ENCODE measurements at places on chromosomes 2 and 18. TPM values are rescaled to one million over a fixed set of nuclear protein-coding genes. Genes with fewer than 3 reads are reported as not detected.

GRCh38 chr2:39573276-39573675 lies 92.4 kb upstream of the TMEM178A start:
- no peak overlapping the region for H3K4me3 ChIP-seq
- H3K27me3 ChIP-seq: no peaks in the 10 kb centered on the region
- no peak overlapping the region for H3K27ac ChIP-seq

GRCh38 chr2:206105541-206105940 lies 19.6 kb upstream of the INO80D start:
- H3K27me3 ChIP-seq: no peaks in the 10 kb centered on the region
- peaks cover 6% of the 10 kb centered on the region for H3K36me3 ChIP-seq
- peak overlapping the region; percentile 64 for H3K27ac ChIP-seq

DNA sequence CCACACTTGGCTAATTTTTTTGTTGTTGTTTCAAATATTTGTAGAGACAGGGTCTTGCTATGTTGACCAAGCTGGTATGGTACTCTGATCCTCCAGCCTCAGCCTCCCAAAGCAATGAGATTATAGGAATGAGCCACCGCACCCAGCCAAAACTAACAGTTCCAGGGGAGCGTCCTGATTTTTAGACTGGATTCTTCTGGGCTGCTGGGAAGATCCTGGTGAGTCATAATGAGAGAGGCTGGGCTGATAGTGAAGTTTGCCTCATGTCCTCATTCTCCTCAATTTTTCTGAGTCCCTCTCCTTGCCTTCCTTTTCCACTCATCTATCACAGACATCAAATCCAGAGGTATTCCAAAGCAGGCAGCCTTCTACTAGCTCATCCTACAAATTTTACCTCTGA lies 81.3 kb downstream of the VSNL1 start:
- H3K27ac ChIP-seq: no peak overlapping the region
- H3K4me3 ChIP-seq: no peak overlapping the region
- DNase-seq: peak; percentile 85

- H3K36me3 ChIP-seq: peaks cover 6% of the 10 kb centered on the region
- H3K4me3 ChIP-seq: peak overlapping the region; percentile 95
- peaks cover 17% of the 10 kb centered on the region for H3K4me1 ChIP-seq
- peak overlapping the region; percentile 99 for H3K27ac ChIP-seq
- H3K27me3 ChIP-seq: no peaks in the 10 kb centered on the region
These were observed 1.4 kb upstream of the YES1 start for GRCh38 chr18:813172-814071.

GRCh38 chr2:123002660-123003248 lies 1022.3 kb upstream of the CNTNAP5 start:
- DNase-seq: no peak
- no peaks in the 10 kb centered on the region for H3K36me3 ChIP-seq

GRCh38 chr2:32559136-32559535 lies 68.7 kb upstream of the TTC27 start:
- H3K4me1 ChIP-seq: peaks cover 6% of the 10 kb centered on the region
- no peaks in the 10 kb centered on the region for H3K27me3 ChIP-seq
- no peak overlapping the region for H3K4me3 ChIP-seq
- H3K27ac ChIP-seq: no peak overlapping the region

- peak; percentile 91 for DNase-seq
- no peaks in the 10 kb centered on the region for H3K27me3 ChIP-seq
- no peak overlapping the region for H3K4me3 ChIP-seq
- peaks cover 15% of the 10 kb centered on the region for H3K4me1 ChIP-seq
These were observed 30.5 kb downstream of the LTBP1 start for GRCh38 chr2:32977228-32977758.

DNA sequence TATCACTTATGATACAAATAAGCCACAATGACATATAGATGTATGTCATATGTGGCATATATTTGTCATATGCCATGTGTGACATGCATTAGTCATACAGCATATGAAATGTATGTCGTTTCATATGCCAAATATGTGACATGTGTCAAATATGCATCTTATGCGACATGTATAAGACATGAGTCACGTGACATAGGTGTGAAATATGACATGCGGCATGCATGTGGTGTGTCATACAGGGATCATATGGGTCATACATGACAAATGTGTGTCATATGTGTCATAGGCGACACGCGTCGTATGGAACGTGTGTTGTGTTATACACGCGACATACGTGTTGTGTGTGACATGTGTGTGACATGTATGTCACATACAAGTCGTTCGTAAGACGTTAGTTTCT lies 2154.0 kb upstream of the PIK3C3 start:
- H3K27ac ChIP-seq: peak overlapping the region; percentile 93
- peaks cover 7% of the 10 kb centered on the region for H3K36me3 ChIP-seq
- peaks cover 25% of the 10 kb centered on the region for H3K4me1 ChIP-seq
- no peak overlapping the region for H3K4me3 ChIP-seq
- no peaks in the 10 kb centered on the region for H3K27me3 ChIP-seq

DNA sequence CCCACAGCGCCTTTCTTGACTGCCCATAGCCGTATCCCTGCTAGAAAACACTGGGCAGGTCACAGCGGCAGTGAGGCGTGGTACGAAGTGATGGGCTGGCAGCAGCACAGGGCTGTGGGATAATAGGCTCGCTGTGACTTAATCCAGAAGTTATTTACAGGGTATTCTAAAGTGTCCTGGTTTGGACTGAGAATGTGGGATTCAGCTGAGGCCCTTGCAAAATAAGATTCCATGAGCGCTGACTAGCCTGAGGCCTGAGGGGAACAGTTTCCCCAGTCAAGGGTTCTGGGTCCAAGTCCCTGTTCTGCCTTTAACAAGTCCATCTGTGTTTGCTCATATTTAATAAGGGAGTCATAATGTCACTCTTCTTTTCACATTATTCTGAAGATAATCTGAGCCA lies 34.6 kb downstream of the SETBP1 start:
- H3K36me3 ChIP-seq: peaks cover 7% of the 10 kb centered on the region
- no peaks in the 10 kb centered on the region for H3K27me3 ChIP-seq
- H3K4me3 ChIP-seq: no peak overlapping the region
- H3K4me1 ChIP-seq: peaks cover 19% of the 10 kb centered on the region

GRCh38 chr2:196440413-196440812 lies 199.1 kb upstream of the CCDC150 start:
- DNase-seq: no peak
- H3K27ac ChIP-seq: no peak overlapping the region

- peaks cover 55% of the 10 kb centered on the region for H3K4me1 ChIP-seq
- H3K27me3 ChIP-seq: no peaks in the 10 kb centered on the region
- no peak for DNase-seq
- H3K36me3 ChIP-seq: peaks cover 7% of the 10 kb centered on the region
These were observed 5.8 kb downstream of the SOCS6 start for GRCh38 chr18:70294471-70295191.

GRCh38 chr2:86068136-86068588 lies 37.5 kb downstream of the POLR1A start:
- no peaks in the 10 kb centered on the region for H3K27me3 ChIP-seq
- no peak overlapping the region for H3K27ac ChIP-seq
- no peak overlapping the region for H3K4me3 ChIP-seq

DNA sequence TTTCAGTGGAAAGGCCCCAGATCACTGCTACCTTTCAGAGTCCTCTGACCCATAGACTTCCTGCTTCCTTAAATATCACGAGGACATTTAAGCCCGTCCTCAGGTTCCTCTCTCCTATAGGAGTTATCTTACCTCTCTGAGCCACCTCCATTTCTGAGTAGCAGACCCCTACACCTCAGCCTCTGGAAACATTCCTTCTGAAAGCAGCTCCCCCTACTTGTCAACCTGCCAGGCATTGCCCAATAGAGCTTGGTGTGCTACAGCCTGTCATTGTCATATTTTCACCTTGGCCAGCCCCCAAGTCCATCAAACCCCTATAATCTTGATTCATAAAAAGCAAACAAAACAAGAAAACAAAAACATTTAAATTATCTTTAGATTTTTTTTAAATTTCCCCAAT lies 717.9 kb upstream of the SLC8A1 start:
- H3K27ac ChIP-seq: no peak overlapping the region
- H3K4me3 ChIP-seq: no peak overlapping the region
- H3K4me1 ChIP-seq: no peaks in the 10 kb centered on the region
- H3K36me3 ChIP-seq: no peaks in the 10 kb centered on the region

GRCh38 chr2:218569661-218570500 lies 1.2 kb downstream of the CNOT9 start:
- H3K27me3 ChIP-seq: no peaks in the 10 kb centered on the region
- peaks cover 30% of the 10 kb centered on the region for H3K36me3 ChIP-seq
- peak; percentile 36 for DNase-seq
- peaks cover 35% of the 10 kb centered on the region for H3K4me1 ChIP-seq
- peak overlapping the region; percentile 92 for H3K4me3 ChIP-seq
- peak overlapping the region; percentile 86 for H3K27ac ChIP-seq

DNA sequence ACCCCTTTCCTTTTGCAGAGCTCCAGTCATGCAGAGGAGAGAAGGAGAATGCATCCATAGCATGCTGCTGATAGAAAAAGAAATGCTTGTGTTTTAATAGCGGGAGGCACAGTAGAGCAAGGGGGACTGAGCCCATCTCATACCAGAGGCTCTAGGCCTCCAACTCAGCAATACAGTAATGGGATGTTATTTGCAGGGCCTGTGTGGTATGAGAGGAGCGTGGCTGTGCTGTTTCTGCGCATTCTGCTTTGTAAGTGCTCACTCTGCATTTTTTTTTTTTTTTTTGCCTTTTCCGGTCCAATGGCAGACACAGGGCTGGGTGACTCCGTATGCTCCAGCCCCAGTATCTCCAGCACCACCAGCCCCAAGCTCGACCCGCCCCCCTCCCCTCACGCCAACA lies 200.0 kb downstream of the GBX2 start:
- H3K4me1 ChIP-seq: no peaks in the 10 kb centered on the region
- no peaks in the 10 kb centered on the region for H3K27me3 ChIP-seq
- peaks cover 15% of the 10 kb centered on the region for H3K36me3 ChIP-seq
- no peak for DNase-seq

DNA sequence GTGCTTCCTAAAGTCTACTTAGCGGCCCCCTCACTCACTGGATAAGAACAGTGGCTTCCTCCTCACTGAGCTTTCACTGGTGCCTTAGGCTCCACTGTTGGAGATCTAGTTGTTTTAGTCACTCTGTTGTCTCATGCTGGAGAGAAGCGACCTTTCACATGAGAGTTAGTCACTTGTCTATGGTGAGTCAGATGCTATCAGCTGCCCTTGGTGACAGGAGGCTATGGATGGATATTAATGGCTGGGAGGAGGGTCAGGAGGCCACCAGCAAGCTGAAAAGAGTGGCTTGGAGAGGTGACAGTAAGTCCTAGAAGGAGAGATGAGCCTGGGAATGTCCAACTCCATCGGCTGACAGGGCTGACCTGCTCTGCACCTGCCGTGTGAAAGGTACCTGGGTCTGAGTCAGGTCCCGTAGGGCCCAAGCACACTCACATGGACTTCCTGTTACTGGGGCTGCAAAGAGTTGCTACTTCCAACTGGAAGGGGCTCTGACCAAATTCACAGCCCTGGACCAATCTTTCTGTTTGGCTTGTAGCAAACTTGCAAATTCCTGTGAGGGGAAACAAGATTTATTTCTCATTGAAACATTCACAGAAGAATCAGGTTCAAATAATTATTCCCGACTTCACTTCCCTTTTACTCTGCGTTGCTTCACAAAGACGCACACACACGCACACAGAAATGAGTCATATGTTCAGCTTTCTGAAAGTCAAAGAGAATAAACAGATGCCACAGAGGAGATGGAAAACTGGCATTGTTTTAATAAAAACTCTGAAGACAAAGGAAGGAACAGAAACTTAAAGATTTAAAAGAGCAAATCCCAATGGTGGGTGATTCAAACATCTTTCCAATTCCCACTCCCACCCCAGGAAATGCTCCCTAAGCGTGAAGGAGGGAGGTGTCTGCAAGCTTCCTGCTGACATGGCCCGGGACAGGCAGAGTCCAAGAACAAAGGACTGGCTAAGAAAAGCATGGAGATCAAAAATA lies 203.5 kb upstream of the TWIST2 start:
- H3K4me3 ChIP-seq: peak overlapping the region; percentile 8
- H3K36me3 ChIP-seq: no peaks in the 10 kb centered on the region
- DNase-seq: peak; percentile 78
- H3K27ac ChIP-seq: peak overlapping the region; percentile 86

- H3K4me3 ChIP-seq: no peak overlapping the region
- H3K27me3 ChIP-seq: no peaks in the 10 kb centered on the region
- no peaks in the 10 kb centered on the region for H3K36me3 ChIP-seq
- DNase-seq: no peak
- no peak overlapping the region for H3K27ac ChIP-seq
These were observed 133.4 kb downstream of the VAPA start for GRCh38 chr18:10047237-10047636.

DNA sequence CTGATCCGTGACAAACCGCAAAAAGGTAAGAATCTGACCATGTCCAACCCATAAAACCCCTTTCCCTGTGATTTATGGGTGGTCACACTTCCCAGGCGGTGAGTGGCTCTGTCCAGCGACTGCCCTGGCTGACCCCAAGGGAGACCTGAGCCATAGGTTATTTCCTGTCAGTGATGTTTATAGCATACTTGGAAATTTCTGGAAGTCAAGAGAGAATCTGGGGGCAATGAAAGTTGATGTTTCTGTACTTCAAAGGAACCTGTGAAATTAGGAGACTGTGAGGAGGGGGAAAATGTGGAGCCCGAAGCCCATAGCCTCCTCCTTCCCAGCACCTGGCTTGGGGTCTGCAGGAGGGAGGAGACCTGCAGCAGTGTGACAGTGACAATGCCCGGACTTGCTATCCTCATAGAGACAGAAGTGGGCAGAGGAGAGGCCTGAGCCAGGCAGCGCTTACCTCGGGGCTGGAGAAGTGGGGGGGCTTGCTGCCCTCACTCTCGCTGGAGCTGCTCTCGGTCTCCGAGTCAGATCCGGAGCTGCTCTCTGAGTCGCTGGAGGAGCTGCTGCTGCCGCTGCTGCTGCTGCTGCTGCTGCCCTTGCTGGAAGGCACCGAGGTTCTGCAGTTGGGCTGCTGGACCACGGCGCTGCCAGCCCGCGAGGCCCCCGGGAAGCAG lies 111.3 kb upstream of the REV1 start:
- H3K4me1 ChIP-seq: no peaks in the 10 kb centered on the region
- no peak overlapping the region for H3K27ac ChIP-seq
- DNase-seq: no peak
- H3K4me3 ChIP-seq: no peak overlapping the region
- H3K36me3 ChIP-seq: peaks cover 6% of the 10 kb centered on the region

CNDP1 gene
- total RNA-seq: not detected

ROCK1 gene
- total RNA-seq: 44.6 TPM

CFAP210 gene
- total RNA-seq: not detected

BOLL gene
- not detected for total RNA-seq

IL36B gene
- not detected for total RNA-seq

RMND5A gene
- 41.0 TPM for total RNA-seq

RTP5 gene
- total RNA-seq: not detected

PDCD1 gene
- not detected for total RNA-seq

ARHGAP28 gene
- 3.0 TPM for total RNA-seq

All from MCF 10A (cell line).